Anterior cingulate cortex (tissue), 58 donors: ENCODE measurements at places on chromosomes 6 and 20.

DNA sequence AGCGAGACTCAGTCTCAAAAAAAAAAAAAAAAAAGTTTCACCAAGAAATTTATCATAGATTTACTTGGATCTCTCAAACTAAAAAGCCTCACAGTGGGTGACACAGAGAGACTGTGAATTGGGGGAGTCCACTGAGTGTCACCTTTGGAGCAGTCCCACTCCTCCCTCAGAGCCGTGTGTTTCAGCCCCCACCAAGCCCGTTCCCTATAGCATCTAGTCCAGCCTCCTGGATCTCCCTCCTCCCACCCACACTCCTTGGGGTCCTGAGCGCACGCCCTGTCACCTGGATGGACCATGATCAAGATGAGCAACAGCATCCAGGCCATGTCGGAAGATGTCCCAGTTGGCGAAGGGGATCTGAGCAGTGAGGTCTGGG, 422 bp downstream of the NCR3 start:
- DNase-seq: no peak

- DNase-seq: no peak
These were observed 293.6 kb upstream of the STXBP5 start for GRCh38 chr6:146910611-146911010.

DNA sequence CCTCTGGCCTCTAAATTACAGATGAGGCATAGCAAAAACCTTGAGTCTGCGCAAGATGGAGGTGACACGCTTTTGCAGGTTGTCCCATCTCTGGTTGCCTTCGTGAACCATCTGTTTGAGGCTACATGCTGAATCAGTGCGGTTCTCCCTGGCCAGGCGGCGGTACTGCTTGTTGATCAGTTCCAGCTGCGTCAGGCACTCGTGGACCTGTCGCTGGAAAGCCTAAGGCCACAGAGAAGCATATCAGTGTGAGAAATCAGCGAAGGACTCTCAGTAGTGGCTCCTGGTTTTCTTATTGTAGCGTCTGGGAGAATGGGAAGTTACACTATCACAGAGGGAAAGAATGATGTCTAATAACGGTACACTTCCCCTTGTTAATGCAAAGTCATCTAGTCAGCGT, 344.4 kb downstream of the ESR1 start:
- no peak for DNase-seq

- DNase-seq: no peak
These were observed 45.5 kb upstream of the THEMIS start for GRCh38 chr6:127946388-127946787.

- DNase-seq: peak; percentile 79
These were observed 28.5 kb downstream of the TRIM27 start for GRCh38 chr6:28895131-28895812.

- no peak for DNase-seq
These were observed 71.3 kb upstream of the SLC2A12 start for GRCh38 chr6:134123666-134124208.

GRCh38 chr20:8361006-8361652, 229.1 kb downstream of the PLCB1 start:
- DNase-seq: no peak

DNA sequence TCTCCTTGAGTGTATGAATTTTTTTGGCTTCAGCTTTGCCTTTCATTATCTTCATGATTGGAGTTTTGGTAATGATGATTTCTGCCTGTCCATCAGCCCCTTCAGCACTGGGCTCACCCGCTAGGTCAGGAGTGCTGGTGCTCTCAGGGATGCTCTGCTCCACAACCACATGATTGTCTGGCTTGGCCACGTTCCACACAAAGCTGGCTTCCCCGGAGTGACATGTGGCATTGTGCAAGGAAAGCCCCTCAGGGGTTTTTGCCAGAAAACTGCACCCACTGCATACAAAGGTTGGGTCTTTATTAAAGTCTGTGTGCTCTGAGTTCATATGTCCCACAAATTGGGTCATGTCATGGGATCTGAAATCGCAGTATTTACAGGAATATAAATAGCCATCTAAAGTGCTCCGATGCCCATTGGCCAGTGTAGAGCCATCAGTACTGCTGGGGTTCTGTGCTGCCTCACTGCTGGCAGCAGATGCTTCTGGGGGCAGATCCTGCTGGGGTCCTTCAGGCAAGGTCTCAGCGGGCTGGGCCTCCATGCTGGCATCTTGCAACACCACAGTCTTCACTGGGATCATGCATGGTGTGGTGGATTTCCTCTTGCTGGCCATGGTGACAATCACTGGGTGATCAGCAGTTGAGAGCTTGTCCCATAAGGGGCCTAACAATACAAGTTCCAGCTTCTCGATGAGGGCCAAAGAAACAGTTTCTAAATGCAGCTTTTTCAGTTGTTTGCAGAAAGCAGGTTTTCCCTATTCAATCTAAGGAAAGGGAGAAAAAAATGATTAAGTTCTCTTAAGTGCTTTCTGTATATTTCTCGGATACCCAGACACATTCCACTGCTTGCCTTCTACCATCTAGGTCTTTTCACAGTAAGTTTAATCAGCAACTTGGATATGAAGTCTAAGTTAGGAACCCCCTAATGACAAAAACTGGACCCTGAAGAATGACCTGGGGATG, 67.2 kb downstream of the PLCG1 start:
- no peak for DNase-seq

GRCh38 chr6:5695260-5696245, 311.2 kb downstream of the NRN1 start:
- DNase-seq: no peak

- DNase-seq: no peak
These were observed 14.4 kb downstream of the NEDD9 start for GRCh38 chr6:11218102-11218442.

GRCh38 chr6:80282913-80283554, 176.6 kb downstream of the BCKDHB start:
- no peak for DNase-seq

DNA sequence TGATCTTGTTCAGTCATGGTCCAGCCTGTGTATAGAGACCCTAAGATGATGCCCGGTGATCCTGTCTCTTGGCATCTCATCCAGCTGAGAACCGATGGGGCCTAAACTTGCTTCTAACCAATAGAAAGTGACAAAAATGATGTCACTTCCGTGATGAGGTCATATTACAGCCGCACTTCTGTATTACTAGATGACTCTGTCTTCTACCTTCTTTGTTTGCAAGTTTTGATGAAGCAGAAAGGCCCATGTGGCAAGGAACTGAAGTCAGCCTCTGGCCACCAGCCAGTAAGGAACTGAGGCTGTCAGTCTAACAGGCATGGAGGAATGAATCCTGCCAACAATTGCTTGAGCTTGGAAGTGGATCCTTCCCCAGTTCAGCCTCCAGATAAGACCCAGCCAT, 32.8 kb upstream of the HLA-C start:
- no peak for DNase-seq

DNA sequence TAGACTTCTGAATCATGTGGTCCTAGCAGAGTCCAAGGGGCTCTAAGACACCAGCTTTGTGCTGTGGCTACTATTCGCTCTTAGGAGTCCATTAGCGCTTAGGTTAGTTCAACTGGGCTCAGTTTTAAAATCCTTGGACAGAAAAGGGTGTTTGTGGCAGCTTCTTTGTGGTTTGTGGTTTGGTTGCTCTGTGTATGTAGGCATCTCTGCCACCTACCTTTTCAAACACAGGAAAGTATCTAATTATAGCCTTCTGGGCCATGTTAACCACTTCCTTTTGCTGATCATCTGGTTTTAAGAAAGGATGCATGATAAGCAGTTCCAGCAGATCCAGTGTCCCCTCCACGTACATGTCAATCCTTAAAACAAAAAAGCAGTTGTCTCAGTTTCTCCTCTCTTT, 10.8 kb downstream of the GSTA4 start:
- no peak for DNase-seq

DNA sequence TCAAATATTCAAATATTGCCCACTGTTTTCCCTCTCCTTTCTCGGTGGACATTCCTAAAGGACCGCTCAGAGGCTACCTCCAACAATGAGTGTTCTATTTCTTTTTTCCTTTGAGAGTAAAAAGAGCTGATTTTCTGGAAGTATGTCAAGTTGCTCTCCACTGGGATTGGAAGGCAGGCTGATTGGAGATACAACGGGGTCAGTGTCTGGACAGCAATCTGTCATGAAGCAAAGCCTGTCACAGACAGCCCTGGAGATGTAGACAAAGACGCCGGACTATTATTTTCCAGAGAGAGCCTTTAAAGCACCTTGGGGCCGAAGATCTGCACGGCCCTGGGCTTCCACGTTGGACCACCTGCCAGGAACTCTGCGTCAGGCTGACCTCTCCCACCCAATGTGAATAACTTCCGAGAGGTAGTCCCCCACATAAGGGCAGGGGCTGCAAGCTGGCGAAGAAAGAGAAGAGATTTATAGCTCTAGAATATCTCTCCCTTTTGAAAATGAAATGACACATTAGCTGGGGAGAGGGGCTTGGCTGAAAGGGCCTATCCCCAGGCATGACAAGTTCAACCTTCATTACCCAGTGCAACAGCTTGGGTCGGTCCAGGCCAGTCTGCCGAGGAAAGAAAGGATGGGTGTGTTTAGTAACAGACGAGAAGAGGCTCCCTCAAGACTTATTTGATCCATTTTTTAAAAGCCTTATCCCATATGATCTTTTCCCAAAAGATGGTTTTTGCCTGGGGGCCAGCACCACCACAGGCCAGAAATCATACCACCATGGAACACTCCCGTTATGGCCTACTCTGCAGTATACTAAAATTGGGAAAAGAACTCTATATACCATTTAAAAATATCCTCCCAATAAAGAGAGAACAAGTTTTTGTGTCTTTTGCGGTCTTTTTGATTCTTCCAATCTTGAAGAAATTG, 131.1 kb downstream of the OLIG3 start:
- DNase-seq: peak; percentile 27

DNA sequence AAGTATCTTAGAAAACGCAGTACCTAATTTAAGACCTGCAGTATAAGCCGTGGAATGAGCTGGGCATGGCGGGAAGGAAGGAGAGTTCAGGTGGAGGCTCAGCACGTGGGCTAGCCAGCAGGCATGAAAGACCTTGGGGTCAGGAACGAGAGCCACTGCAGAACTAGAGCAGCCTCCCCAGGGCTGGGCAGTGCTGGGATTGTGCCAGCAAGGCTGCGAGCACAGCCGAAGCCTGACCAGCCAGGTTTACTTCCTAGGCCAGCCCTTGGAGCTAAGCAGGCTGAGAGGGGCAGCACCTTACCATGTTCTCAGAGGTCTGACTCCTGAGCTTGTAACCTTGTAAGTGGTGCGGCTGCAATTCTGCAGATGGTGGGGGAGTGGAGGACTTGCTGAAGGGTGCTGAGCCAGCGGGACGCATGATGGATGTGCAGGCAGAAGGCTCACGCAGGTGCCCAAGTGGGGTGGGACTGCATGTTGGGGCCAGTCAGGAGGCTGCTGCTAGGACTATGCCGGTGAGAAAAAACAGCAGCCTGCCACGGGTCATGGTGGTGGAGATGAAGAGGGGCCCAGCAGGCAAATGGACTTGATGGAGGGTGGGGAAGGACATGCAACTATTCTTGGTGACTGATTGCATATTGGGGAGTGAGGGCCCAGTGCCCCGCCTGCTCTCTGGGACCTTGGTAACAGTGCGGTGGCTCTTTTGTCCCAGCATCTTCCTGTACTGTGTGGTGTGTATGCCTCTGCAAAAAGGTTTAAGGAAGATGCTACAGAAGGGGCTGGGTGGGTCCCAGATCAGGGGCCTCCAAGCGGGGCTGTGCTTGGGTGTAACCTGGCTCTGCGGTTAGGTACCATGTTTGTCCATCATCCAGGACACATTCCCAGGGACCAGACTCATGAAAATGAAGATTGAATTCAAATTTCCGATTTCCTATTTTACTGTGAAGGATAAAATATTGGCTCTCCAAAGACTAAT, 37.6 kb upstream of the IRF4 start:
- no peak for DNase-seq

GRCh38 chr20:24132246-24132645, 143.7 kb upstream of the GGTLC1 start:
- DNase-seq: no peak

- DNase-seq: no peak
These were observed 216.2 kb downstream of the UST start for GRCh38 chr6:148962854-148963515.

DNA sequence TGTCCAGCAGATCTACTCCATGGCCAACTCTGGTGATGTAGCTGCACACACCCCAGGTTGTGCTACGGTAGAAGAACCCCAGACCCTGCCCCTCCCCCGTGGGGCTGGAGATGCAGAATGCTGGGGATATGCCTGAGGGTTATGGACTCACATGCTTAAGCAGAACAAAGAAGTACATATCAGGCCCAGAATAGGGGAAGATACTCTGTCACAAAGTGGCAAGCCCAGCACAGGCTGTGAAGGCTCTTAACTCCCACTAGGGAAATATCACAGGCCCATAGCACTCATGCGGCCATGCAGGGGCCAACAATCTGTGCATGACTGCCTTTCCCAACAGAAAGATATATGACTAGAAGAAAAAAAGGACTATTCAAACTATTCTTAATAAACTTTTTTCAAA, 234.9 kb downstream of the KCNQ5 start:
- no peak for DNase-seq

DNA sequence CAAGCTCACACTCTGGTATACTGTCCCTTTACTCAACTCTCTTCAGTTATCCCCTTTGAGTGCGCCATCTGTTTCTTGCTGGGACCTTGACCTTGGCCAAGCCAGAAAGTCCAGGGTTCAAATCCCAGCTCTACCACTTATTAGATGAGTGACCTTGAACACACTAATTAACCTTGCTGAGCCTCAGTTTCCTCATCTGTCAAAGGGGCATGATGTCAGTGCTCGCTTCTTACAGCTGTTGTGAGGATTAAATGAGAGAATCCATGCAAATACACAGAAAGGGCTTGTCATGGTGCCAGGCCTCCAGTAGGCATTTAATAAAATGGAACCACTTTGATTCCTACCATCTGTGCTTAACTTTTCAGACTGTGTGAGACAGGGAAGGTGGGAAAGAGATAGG, 34.3 kb downstream of the C6orf132 start:
- no peak for DNase-seq

DNA sequence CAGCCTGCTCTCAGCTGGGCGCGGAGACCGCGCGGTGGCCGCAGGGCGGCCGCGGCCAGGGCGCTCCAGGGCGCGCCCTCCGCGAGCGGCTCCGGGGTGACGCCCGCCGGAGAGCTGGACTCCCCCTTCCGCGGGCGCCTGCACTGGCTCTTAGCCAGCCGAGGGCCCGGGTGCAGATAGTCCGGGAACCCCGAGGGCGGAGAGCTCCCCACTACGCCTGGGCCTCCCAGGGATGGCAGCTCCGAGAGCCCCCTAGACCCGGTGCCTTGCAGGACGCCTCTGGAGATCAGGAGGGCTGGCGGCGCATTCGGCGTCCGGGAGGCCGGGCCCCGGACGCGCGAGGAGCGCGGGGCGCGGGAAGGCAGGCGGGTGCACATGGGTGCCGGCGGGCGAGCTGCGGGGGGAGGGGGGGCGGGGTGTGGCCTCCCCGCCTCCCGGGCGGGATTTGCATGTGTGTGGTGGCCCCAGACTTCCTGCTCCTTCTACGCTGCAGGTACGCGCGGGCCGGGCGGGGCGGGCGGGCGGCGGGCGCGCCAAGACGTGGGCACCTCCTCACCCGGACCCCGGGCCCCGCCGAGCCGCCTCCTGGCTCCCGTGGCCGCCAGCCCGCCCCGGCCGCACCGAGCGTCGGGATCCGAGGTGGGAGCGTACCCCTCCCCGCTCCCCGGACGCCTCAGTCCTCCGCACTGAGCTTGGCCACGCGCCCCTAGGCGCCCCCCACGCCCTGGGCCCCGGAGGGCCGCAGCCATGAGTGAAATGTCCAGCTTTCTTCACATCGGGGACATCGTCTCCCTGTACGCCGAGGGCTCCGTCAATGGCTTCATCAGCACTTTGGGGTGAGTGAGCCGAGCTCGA, at the start of gene ITPR3:
ITPR3 (plus strand) TSS at position 467 of the 855 bp plus-strand sequence; CDS start at position 748, 281 bp downstream.
- DNase-seq: no peak
